RWPE1 (cell line): ENCODE measurements at places on chromosomes 5 and 9.

DNA sequence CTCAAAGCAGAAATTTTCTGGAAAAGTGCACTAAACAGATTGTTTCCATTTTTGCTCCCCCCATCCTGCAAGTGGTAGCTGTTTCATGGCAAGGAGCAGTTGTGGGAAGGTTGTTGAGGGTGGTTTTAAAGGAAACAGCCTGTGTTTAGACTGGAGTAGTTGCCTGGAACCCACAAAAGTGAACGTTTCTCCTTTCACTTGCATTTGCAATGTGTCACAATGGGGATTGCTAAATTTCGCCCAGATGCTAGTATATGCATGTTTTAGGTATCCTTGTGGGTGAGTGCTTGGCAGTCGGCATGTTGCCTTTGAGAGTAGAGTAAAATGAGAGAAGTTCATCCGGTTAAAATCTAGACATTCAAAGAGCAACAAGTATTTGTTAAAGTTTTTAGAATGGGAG, 1099.9 kb upstream of the DMAC1 start:
- DNase-seq: no peak

DNA sequence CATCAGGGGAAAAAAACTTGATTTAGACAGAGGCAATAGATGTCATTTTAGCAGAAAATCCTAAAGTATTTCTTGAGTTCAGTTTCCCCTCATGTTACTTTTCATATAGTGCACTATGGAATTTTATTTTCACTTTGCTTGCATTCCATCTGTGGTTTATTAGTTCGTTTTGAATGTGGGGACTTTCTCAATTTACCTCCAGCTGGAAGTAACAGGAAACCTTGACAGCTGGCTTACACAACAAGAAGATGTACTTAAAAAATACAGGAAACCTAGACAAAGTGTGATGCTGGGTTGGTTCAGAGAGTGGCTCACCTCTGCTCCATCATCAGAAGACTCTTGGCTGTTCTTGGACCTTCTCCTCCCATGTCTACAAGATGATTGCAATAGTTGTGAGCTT, 567.0 kb downstream of the CETN3 start:
- no peak for DNase-seq

DNA sequence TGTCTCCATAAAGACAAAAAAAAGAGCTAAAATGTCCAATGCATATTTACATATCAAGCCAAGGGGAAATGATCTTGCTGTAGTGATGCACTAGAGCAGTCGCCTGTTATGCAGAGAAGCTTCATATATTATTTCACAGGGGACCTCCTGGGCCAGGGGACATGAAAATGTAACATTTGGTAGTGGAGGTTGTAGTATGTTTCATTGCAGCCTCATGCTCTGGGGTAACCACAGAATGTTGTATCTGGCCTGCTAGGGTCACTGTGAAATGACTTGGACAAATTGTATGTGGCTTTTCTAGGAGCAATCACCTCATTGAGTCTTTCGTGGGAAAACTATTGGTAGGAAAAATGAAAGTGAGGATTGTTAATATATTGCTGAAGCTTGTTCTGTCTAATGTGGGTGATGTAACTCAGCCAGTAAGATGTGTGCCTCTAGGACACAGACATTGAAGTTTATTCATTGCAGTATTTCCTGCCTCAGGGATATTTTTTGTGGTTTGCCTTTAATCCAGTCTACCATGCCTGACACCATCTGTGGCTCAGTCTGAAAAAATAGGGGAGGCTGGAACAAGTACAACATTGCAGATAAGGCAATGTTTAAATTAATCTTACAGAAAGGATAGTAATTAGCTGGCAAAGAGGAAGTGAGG, 430.8 kb upstream of the TNC start:
- DNase-seq: no peak

GRCh38 chr9:134855231-134855899, 25.2 kb upstream of the FCN2 start:
- no peak for DNase-seq

DNA sequence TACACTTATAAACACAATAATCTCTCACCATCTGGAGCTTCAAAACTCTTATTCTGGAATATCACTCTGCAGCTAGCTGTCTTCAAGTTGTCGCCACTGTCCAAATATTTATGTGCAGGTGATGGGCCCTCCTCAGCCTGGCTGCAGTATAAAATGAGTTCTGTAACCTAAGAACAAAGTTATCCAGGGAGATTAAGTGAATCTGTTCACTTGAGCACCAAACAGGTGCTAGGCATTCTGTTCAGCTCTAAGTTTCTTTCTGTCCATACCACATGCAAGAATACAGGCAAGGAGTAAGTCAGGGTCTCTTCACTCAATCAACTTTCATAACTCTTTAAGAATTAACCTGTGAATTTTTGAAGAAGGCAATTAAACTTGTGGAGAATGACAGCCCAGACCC, 344.1 kb downstream of the PLK2 start:
- no peak for DNase-seq

DNA sequence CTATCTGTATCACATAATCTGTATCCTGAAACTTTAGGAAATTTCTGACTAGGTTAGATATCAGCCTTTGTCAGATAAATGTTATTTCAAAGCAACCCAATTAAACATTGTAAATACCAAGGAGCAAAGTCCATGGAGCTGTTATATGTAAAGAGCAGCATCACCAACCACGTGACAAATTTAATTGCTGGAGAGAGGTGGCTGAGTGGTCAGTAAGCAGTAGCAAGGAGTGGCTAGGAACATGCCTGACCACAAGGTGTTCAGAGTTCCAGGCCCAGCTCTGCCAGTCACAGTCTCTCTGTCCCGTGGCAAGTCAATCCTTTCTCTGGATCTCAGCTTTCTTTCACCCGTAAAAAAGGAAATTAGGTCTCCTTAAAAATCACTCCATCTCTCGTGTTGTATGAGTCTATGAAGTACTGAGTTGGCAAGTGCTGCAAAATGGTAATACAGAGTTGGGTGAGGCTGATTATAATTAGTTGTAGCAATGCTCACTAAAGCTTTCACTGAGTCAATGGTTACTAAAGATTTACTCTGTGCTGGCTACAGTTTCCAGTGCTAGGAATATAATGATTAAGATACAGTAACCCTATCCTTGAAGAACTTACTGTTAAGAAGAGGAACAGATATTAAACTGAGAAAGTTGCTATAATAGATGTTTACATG, 166.1 kb downstream of the GNAQ start:
- DNase-seq: no peak

DNA sequence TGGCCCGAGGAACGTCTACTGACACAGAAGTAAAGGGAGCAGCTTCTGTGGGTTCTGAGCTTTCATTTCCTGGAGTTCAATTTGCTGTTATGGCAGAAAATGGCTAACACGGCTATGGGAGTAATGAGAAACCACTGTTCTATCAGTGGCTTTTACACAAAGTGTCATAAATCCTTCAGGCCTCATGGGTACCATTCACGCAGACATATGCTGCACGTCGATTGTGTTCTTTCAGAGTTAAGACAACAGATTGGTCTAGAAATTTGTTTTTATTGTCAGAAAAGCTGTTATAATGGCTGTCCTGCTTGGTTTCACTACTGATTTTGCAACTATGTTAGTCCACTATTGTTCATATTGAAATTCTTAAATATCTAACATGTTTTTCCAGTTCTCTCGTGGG, 135.4 kb downstream of the ALDH1A1 start:
- DNase-seq: no peak

- DNase-seq: no peak
Measured at GRCh38 chr9:4964540-4964939, 20.5 kb upstream of the JAK2 start.
